Stimulated activated CD4-positive, alpha-beta T cell treated with anti-CD3 and anti-CD28 coated beads, Interleukin-4, amount 100 ng/mL, for 1 hour (primary cell): ENCODE measurements at places on chromosomes 7 and 10.
A peak's percentile ranks its signal among the peaks of the same experiment; 100 is the strongest.

GRCh38 chr7:141617280-141617679, 66.1 kb downstream of the AGK start:
- no peak for DNase-seq

- no peak for DNase-seq
These were observed 70.1 kb downstream of the ZPBP start for GRCh38 chr7:50022991-50023390.

DNA sequence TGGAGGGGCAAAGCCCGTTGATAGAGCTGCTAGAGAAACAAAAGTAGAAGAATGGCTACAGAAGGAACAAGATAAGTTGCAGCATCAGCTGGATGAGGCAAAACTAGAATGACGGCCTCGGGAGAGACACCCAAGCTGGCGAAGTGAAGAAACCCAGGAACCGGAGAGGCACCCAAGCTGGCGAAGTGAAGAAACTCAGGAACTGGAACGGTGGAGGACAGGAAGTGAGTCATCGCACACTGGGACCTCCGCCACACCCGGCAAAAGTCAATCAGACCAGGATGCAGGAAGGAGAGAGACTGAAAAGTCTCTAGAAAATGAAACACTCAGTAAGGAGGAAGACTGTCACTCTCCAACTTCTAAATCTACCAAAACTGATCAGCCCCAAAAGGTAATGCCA, 133.0 kb upstream of the NEBL start:
- no peak for DNase-seq

- no peak for DNase-seq
These were observed 197.6 kb downstream of the WDR11 start for GRCh38 chr10:121048749-121049148.

- DNase-seq = no peak
These were observed 53.0 kb upstream of the NAMPT start for GRCh38 chr7:106337754-106338153.

DNA sequence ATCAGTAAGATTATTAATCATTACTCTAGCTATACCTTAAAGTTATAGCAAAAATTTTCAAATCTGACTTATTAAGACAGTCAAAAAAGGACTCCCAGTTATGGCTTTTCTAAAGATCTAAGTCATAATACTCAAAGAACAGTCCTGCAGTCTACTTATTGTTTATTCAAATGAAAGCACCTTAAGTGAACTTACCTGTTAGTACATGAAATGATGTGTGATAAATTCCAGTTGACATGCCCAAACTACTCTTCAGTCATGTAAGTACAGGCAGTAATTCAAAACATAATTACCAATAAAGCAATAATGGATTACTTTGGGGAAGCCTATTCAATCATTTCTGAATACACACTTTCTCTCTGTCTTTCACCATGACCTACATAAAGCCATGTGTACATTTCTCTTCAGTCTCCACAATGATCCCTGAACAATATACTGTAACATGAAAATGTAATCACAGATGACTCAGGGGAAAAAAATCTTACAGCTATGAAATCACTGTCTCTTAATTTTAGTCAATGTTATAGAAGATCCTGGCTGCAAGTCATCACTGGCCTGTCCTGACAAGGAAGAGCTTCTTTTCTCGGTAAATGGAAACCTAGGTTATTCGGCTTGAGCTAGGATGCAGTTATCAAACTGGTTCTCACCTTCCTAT, 420.7 kb upstream of the LRRTM3 start:
- DNase-seq = no peak

- no peak for DNase-seq
These were observed 212.7 kb downstream of the ADK start for GRCh38 chr10:74363727-74364126.

GRCh38 chr7:80895056-80895455, 23.8 kb downstream of the SEMA3C start:
- no peak for DNase-seq

- DNase-seq = no peak
These were observed 19.6 kb downstream of the RAB19 start for GRCh38 chr7:140423501-140423900.

GRCh38 chr10:103442031-103442461, 10.1 kb downstream of the CALHM2 start:
- no peak for DNase-seq

DNA sequence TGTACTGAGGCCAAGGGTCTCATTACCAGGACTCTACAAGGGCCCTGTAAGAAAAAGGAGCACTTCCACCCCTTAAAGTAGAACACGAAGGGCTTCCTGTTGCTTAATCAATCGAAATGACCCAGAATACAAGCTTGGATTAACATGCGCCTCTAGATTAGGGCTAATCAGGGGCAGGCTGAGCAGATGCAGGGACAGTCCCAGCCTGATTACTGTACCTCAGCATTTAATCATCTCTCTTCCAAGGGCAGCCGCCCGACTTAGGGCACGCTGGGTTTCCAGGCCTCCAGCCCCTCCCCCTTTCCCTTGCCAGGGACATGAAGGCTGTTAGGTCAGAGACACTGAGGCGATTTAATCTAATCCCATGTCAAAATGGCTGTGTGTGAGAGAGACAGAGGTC, 138.6 kb downstream of the NRF1 start:
- DNase-seq = no peak

DNA sequence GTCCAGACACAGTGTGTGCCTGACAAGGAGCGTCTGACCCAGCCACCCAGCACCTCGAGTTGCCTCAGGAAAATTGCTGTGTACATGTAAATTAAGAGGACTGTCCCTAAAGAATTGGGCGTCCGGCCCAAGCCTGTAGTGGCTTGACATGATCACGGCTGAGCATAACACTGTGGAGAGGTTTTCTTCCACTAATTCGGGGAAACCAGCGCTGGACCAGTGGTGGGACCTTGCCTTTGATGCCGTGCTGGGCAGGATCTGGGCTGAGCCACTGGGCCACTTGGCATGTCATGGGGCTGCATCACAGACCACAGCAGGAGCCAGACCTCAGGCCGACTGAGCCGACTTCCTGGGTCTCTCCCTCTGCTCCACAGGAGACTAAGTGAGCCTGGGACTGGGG, 282.5 kb downstream of the GLRX3 start:
- no peak for DNase-seq

- no peak for DNase-seq
These were observed 87.7 kb upstream of the TMEM168 start for GRCh38 chr7:112877691-112878460.

DNA sequence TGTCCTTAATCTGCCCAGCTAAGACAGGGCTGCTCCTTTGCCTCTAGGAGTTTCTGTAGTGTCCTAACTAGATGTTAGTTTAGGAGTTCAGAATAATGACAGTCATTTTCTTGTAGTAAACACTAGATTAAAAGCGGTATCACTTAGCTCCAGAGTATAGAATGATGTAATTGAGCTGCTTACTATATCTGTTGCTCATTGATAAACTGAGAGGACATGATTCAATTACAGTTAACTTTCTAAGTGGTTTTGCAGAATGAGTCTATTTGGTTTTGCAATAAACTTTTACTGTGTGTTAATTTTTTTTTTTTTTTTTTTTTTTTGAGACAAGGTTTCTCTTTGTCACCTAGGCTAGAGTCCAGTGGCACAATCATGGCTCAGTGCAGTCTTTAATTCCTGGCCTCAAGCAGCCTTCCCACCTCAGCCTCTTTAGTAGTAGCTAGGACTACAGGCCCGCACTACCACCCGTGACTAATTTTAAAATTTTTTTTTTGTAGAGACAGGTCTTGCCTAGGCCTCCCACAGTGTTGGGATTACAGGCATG, 1.8 kb downstream of the STMP1 start:
- no peak for DNase-seq

GRCh38 chr7:2231992-2232765, 566 bp downstream of the MAD1L1 start:
- peak; percentile 31 for DNase-seq

GRCh38 chr10:79229071-79229541, 118.2 kb upstream of the PPIF start:
- no peak for DNase-seq

DNA sequence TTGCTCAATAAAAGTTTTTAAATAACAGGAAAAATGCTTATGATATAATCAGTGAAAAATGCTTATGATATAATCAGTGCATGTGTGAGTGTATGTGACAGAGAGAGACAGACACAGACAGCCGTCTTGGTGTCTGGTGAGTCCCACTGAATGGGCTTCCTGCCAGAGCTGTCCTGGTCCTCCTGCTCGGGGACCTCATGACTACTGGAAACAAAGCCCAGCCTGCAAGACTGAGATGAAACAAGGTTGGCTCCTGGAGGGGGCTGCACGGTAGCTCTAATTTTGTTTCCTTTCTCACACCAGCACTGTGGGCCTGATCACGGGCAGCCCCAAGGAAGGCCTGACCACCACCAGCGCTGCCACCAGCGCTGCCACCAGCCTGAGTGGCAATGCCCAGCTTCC, 57.3 kb downstream of the NRP1 start:
- no peak for DNase-seq

GRCh38 chr7:142749218-142749993, at the start of gene PRSS1:
Gene PRSS1, plus strand, starts transcription at chr7:142749472. Its CDS starts 13 bp downstream, at chr7:142749485.
- no peak for DNase-seq

- DNase-seq = no peak
These were observed 19.5 kb downstream of the AMZ1 start for GRCh38 chr7:2707481-2707880.

DNA sequence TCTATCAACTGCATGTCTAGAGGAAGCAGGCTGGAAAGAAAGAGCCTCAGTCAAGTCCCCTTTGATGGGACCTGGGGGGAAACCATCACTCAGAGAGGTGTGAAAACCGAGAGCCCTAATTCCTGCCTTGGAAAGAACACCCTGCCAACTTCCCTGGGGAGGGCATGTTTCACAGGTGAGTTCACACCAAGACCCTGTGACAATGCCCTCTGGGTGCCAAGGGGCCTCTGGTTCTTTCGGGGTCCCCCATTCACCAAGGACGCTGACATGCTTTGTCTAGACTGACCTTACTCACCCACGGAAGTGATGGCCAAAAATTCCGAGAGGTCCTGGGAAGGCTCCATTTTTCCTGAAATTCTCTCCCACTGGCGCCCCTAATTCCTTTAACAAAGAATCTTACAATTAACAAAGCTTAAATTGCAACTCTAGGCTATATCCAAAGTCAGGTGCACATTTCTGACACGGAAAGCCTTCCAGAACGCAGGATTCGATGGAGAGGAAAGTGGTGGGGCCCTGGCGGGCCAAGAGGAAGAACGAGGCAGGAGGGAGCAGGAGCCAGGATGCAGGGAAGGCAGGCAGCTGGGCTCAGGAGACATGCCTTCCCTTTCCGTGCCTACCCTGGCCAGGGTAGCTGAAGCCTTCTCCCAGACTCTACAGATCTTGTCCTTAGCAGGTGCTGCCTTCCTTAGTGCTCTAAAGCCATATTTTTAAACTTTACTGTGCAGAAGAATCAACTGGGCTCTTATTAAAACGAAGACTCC, 23.7 kb downstream of the VSTM4 start:
- DNase-seq = no peak

DNA sequence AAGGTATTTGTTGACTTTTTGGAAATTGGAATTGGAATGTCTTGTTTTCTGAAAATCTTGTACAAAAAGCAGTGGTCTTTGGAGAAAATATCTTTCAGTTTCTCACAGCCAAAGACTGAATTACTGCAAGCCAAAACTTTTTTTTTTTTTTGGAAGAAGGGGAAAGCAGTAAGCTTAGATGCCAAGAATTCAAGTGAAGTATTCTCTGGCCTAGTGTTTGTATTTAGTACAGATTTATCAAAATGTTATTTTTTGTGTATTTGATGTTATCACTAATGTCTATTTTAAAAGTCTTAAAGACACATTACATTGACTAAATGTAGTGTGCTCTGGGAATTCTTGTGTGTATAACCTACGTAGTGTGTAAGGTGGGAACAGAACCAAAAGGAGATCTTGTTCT, 6.2 kb downstream of the TET1 start:
- no peak for DNase-seq

DNA sequence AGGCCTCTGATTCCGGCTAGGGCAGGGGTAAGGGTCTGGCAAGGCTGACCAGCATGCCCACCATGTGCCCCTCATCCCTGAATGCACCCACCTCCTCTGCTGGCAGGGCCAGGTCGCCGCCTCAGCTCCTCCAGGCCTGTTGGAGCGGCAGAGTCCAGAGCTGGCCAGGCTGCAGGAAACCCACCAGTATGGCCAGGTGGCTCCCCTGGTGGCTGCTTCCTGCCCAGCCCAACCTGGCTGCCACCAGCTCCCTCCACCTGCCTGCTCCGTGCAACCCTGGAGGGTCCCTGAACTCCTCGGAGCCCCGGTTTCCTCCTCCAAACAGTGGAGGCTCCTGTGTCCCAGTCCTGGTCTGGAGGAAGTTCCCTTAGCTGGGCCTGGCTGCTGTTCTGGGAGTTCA, 39.6 kb downstream of the MICALL2 start:
- DNase-seq = no peak

GRCh38 chr10:3068201-3068967, 1.0 kb downstream of the PFKP start:
- DNase-seq = peak; percentile 73

GRCh38 chr7:80107278-80107677, 27.4 kb upstream of the GNAI1 start:
- no peak for DNase-seq

- no peak for DNase-seq
These were observed 85.6 kb upstream of the KDM7A start for GRCh38 chr7:140262242-140262903.

DNA sequence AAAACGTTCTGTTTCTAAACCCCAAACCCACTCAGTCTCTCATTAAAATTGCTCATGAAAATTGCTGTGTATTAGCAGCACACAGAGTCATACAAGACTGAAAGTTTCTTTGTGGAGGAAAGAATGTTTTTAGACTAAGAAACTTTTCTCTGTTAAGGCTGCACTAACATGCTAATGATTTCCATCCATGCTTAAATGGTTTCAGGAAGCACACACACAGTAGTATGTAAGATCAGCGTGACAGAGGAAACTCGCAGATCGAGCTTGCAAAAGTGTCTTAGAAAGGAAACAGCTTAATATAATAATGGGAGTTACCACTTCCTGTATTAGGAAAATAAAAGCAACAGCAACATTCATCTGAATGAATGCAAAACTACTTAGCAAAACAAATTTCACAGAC, 112.7 kb downstream of the ICA1 start:
- no peak for DNase-seq

- no peak for DNase-seq
These were observed 322.8 kb downstream of the LRMDA start for GRCh38 chr10:75754096-75754831.

DNA sequence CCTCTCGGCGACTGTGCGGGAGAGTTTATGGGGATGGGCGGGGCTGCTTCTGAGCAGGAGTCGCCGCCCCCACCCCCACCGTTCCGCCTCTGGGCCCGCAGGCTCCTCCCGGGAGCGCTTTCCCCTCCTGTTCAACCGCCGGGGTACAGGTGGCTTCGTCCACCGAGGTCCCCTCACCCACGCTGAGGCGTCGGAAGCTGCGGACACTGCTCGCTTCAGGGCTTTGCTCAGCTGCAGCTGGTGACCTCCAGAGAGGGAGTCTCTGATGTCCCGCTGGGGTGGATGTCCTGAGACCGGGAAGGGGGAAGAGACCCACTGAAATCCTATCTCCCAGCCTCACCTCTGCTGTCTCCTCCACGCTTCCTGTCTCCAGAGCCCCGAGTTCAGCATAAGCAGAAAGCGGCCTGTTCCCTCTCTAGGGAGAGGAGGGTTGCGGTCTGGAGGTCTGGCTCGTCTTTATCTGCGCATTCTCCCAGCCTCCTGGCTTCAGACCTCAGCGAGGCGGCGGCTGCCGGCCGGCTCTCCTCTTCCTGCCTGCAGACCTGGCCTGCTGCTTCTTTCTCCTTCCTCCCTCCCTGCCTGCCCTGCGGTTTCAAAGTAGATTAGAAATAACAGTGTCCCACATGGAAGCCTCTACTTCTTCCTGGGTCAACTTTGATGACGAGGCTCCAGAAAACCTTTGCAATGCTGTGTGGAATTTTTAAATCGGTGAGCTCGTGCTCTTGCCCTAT, 1.8 kb downstream of the CYP2E1 start:
- no peak for DNase-seq
